Effector memory CD8-positive, alpha-beta T cell (primary cell): ENCODE measurements at places on chromosomes 11 and 22.
A peak's percentile ranks its signal among the peaks of the same experiment; 100 is the strongest.

DNA sequence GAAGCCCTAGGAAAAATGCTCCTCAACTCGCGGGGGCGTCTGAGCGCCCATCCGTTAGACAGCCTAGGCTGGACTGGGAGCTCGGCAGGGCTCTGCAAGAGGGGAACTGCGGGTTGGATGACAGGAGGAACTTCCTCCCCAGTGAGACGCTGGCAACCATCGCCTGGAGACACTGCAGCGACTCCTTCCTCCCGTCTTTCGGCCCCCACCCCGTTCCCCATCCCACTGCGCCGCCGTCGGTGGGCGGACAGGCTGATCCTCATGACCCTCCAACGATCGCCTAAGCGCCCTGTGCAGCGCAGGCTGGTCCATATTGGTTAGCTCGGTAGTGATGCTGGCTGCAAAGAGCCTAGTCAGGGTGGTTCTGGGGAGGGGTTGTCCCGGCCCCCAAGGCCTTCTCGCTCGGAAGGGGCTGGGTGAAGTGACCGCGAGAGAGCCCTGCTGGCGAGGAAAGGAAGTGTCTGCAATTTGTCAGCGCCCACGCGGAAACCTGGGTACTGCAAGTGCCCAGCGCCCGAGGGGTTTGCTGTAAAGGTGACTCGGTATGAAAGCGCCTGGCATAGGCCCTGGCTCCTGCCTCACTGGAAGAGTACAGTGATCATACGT lies 638 bp downstream of the NRGN start:
- DNase-seq = peak; percentile 48

GRCh38 chr11:2943711-2944118 lies 14.5 kb upstream of the PHLDA2 start:
- DNase-seq = no peak

DNA sequence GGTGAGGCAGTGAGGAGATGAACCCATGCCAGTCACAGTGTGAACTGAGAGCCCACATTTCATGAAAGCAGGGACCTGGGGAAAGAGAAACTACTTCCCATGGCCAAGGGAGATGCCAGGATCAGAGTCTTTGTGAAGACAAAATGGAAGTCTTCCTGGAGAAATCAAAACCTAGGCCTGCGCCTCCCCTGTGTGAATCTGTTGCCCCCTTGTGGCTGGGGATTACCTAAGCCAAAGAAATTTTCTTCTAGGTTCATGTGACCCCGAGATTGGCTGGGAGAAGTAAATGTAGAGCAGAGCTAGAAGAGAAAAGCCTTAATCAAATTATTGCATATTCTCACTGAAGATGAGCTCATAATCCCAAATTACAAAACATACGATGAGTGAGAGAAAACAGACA lies 1075.3 kb downstream of the TBC1D22A start:
- no peak for DNase-seq

- DNase-seq = no peak
These were observed 458.4 kb downstream of the MIAT start for GRCh38 chr22:27115816-27116256.

DNA sequence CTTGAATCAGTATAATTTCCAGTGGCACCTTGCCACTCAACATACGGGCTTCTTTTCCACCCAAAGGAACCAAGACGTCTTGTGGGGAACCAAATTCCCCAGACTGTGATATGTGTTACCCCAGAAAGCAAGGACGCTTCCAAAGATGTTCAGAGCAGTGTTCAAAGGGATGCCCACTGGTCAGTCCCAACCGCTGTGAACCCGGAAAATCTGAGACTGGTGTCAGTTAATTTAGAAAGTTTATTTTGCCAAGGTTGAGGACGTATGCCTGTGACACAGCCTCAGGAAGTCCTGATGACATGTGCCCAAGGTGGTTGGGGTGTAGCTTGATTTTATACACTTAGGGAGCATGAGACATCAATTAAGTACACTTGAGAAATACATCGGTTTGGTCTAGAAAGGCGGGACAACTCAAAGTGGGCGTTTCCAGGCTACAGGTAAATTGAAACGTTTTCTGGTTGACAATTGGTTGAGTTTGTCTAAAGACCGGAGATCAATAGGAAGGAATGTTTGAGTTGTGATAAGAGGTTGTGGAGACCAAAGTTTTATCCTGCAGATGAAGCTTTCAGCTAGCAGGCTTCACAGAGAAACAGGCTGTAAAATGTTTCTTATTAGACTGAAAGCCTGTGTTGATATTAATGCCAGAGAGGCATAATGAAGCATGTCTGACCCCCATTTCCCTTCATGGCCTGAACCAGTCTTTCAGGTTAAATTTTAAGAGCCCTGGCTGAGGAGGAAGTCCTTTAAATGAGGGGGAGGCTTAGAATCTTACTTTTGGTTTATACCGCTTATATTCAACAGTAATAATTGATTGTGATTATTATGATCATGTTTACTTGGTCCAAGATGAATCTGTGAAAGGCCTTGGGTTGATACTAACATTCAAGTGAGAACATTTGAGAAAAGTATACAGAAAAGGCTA lies 6.8 kb downstream of the APOL3 start:
- no peak for DNase-seq

DNA sequence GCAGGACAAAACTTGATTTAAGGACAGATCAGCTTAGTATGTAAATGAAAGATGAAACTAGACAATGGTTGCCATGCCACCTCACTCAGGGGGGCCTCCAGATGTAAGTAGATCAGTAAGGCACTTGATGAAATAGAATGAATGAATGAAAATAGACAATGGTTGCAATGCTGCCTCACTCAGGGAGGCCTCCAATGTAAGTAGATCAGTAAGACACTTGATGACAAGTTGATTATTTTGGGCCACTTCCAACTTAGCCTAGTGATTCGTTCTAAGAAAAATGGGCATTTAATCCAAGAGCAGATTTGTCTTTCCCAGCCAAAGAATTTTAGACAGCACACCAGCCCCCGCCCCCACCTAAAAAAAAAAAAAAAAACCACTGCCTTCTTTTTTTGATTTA lies 19.2 kb upstream of the SLC5A12 start:
- DNase-seq = no peak

DNA sequence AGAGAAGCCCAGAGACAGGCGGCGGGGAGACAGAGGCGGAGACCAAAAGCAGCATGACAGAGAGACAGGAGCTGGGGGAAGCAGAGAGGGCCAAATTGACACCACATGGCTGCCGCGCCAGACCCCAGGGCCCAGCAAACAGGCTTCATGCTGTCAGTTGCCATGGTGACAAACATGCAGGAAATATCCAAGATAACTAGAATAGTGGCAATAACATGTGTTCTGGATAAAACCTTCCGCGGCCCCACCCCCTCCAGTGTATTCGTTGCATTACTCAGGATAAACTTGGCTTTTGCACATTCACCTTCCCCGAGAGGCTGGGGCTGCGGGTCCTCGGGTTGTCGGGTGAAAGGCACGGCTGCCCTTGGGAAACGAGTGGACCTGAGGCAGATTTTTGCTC lies 49.9 kb upstream of the CDON start:
- no peak for DNase-seq

- peak; percentile 43 for DNase-seq
These were observed 65.2 kb upstream of the CECR2 start for GRCh38 chr22:17303840-17304779.

DNA sequence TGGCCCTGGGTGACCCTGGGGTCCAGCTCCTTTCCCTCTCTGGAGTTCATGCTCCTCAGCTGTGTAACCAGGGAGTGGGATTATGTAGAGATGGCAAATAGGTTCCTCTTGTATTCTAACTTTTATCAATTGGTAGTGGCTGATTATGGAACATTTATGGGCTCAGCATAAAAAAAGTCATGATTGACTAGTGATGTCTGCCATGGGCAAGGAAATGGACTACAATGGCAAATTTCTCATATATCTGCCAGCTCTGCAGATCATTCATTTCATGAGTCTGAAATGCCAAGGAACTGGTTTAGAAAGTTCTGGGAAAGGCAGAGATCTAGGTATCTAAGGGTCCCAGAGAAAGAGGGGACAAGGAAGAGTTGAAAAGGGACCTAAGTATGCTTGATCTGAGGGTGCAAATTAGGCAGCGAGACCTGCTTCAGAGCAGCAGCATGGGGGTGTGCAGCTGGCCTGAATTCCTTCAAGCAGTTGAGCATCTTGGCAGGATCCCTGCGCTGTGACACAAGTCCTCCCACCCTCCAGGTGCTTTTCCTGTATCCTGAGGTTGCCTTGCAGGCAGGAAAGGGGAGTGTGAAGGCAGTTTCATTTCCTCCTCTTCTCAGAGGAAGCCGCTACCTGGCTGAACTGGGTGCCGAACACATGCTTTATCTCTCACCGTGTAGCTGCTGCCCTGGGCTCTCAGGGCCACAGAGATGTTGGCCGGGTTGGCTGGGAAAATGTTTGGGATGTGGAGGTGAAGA lies 10.4 kb downstream of the SLC15A3 start:
- no peak for DNase-seq

DNA sequence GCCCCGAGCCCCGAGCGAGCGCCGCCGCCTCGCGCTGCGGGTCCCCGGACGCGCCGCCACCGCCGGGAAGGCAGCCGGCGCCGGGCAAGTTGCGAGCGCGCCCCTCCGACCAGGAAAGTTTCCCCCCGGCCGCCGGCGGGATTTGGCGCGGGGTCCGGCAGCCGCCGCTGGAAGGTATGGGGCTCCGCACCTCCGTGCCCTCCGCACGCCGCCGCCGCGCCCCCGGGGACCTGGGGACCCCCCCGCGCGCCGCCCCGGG lies 281 bp downstream of the TSPAN18 start:
- DNase-seq = no peak

- no peak for DNase-seq
These were observed 3.5 kb upstream of the JAM3 start for GRCh38 chr11:134065381-134065780.

- no peak for DNase-seq
These were observed 1173.9 kb downstream of the LRRC4C start for GRCh38 chr11:40285558-40285957.

DNA sequence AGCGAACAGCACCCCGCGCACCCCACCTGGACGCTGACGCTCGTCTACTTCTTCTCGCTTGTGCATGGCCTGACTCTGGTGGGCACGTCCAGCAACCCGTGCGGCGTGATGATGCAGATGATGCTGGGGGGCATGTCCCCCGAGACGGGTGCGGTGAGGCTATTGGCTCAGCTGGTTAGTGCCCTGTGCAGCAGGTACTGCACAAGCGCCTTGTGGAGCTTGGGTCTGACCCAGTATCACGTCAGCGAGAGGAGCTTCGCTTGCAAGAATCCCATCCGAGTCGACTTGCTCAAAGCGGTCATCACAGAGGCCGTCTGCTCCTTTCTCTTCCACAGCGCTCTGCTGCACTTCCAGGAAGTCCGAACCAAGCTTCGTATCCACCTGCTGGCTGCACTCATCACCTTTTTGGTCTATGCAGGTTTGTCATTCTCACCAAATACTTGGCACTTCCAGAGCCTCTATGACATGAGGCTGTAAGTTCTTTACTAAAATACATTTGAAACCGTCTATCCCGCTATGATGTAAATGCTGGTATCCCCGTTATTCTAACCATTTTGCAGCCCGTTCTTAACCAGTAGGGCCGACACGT lies 535 bp downstream of the AQP11 start:
- no peak for DNase-seq

- no peak for DNase-seq
These were observed 33.1 kb upstream of the GRAMD4 start for GRCh38 chr22:46587061-46587460.

- DNase-seq = no peak
These were observed 56.2 kb downstream of the BUD13 start for GRCh38 chr11:116716621-116717020.

GRCh38 chr11:113871336-113871735 lies 4.0 kb downstream of the USP28 start:
- no peak for DNase-seq

DNA sequence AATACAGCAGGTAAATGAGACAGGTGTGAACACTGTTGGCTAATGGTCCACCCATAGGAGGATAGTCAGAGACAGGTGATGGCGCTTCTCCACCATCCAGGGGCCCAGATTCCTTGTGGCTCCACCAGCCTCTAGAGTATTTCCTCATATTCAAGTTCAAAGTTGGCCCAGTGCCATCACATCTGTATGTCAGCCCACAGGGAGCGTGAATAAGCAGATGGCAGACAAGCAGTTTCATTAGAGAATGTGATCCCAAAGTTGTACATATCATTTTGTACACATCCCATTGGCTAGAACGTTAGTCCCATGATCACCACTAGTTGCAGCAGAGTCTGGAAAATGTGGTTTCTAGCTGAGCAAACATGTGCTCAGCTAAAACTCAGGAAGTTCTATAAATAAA lies 11.0 kb upstream of the CWF19L2 start:
- DNase-seq = no peak

GRCh38 chr11:121889931-121890330 lies 226.1 kb downstream of the BLID start:
- no peak for DNase-seq
